ENCODE measurements at places on chromosomes 3 and 15.
A peak's percentile ranks its signal among the peaks of the same experiment; 100 is the strongest.

DNA sequence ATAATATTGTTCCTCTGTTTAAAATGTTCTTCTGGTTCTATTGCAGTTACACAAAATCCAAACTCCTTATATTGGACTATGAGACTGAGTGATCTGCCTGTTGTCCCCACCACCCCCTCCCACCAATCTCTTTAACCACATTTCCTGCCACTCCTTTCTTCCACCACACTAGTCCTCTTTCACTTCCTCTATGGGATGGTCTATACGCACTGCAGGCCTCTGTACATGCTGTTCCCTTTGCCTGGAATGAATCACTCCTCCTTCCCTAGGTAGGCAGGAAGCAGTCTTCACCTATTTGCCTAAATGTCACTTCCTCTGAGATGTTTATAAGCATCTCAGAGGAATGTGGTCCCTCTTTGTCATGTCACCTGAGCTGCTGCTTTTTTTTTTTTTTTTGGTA is 4.0 kb downstream of the MAP2K1 start:
- peak; percentile 22 for DNase-seq

- DNase-seq = peak; percentile 26
These were observed 21.7 kb downstream of the DAZL start for GRCh38 chr3:16583551-16583950.

DNA sequence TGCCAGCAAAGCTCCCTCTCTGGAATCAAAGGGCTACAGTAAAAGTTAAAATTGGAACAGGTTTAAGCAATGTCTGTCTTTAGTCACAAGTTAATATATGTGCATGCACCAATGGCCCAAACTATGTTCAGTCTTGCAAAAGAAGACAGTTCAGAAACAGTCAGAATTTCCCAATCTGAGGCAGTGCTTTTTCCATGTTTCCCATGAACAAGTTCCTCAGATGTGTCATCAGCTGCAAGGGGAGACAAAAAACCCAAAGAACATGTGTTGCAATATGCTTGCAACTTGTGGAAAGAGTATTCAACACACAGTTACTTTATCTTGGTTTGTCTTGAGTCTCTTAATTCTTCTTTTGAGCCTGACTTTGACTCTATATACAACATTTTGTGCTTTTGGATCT is 148.4 kb downstream of the USP13 start:
- DNase-seq = peak; percentile 97

DNA sequence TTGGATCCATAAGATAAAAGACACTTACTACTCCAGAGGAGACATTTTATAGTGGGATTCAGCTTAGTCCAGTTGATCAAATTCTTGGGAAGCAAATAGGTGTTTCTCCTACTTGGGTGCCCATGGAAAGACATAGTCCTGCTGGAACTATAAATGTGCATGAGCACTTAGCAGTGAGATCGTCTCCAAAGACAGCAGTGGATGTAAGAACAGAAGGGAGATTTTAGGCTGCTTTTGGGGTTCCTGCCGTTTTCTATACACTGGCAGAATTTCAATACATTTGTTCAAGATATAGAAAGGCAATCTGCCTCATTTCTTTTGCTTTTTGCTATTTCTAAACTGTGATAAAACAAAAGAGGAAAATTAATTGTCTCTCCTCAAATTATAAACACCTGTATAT is 234.0 kb downstream of the ADAMTSL3 start:
- DNase-seq = no peak
